Activated CD8-positive, alpha-beta memory T cell treated with anti-CD3 and anti-CD28 coated beads for 4 hours (primary cell): ENCODE measurements at places on chromosomes 6 and 20.

DNA sequence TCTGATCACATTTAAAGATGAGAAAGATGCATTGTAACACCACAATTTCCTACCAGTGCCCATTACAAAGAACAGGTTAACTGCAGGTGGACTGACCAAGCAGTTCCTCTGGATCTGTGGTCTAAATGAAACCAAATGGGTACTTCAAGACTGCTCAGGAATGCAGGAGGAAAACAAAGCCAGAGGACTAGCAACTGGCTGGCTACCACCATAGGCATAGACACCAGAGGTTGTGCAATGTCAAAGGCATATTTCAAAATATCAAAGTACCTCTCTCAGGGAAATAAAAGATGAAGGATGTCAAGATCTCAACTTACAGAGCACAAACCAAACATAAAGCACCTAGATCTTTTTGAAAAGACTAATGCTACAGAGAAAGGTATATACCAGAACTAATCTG, 65.5 kb downstream of the GMDS start:
- DNase-seq: no peak

DNA sequence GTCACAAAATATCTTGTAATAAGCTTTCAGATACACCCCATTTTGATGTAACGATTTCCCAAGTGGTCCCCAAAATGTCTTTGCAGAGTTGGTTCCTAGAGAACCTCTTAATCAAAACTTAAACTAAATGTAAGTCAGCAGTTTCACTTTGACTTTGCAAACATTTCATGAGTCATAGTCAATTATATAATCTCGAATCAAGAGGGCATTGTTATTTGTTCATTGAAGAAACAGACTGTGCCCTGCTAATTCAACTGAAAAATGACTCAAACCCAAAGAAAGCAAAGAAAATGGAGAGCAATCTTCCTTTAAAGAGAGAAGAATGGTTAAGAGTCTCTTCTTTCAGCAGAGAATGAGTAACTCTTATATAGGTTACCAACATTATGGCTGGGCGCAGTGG, 58.3 kb downstream of the IPCEF1 start:
- DNase-seq: no peak

GRCh38 chr6:157432231-157432891, 51.4 kb downstream of the ZDHHC14 start:
- no peak for DNase-seq

DNA sequence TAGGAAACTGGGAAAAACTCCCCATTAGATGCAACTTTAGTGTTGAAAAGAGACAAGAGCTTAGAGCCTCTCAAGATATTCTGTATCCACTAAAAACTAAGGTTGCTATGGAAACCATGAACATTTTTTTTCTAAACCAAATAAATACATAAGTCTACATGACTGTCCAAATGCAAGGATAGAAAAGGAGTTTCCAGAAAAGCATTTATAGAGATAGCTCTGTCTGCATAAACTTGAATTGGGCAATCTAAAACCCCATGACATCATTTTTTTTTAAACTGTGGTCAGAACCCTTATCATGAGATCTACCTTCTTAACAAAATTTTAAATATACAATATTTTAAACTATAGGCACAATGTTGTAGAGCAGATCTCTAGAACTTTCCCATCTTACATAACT, 36.4 kb upstream of the FAM83B start:
- no peak for DNase-seq

DNA sequence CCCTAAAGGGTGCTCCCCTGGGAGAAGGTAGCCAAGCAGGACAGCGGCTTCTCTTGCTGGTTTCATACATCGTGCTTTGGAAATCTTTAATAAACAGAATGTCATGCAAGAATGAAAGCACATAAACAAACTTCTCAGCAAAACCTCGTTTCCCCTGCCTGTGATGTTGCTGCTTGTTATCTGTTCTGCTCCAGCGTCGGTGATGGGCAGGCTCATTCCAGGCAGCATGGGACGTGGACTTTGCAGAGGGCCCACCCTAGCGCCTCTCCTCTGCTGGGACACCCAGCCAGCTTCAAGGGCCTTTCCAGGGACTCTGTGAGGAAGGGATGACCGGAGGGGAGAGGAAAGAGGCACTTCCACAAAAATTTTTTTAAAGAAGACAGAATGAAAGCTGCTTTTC, 197.7 kb downstream of the QKI start:
- no peak for DNase-seq

GRCh38 chr6:108778421-108779186, 69.6 kb upstream of the ARMC2 start:
- no peak for DNase-seq

DNA sequence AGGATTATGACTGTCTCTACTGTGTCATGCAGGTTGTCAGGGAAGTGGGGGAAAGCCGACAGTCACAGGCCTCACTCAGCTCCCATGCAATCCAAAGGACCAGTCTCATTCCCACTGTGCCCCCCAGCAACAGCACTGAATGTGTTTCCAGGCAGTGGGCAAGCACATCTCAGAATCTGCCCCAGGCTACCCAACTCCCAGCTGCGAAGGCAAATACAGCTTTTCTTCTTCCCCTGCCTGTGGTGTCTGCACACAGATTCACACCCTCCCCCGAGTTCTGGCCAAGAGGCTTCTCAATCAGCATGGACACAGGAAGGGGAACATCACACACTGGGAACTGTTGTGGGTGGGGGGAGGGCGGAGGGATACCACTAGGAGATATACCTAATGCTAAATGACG, 75.3 kb downstream of the SNAP91 start:
- DNase-seq: no peak

DNA sequence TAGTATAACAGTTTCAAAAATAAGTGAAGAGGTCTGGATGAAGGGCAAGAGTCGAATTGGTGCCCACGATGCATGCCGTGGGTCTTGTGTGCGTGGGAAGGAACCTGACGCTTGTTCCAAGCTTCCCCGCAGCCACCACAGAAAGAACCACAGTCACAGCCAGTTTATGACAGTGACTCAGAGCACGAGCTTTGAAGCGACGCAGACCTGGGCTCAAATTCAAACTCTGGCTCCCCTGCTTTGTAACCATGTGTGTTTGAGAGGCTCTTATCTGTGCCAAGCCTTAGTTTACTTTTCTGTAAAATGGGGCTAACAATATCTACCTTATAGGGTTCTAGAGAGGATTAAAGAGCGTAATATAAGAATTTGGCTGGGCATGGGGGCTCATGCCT, 65.5 kb downstream of the SYNJ2 start:
- peak; percentile 38 for DNase-seq

DNA sequence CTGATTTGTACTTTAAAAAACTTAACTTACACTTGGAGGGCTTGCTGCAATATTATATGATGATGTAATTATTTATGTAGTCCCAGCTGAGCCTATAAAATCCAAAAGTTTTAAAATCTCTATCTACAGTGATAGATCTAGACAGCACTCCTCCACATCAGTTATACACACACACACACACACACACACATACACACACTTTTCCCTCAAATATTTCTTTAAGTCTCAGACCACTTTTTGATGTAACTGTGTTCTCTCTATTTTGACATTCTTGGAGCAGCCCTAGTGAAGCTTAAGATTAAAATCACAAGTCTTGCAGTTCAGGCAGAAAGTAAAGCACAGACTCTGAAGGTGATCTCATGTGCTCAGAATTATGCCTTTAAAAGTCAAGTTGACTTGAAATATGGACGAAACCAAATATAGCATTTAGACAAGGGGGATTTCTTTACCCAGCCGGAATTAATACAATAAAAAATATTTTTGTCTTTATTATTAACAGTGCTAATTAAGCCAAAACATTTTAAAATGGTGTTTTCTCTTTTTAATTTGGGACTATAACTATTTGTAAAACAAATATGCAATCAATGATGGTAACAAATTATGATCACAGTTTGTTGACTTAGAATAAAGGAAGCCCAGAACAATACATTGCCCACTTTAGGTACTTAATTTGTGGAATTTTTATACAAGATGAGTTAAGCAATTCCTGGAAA, 63.5 kb upstream of the TMEM30A start:
- DNase-seq: no peak

GRCh38 chr6:105791179-105791578, 295.0 kb upstream of the PRDM1 start:
- DNase-seq: no peak

- DNase-seq: no peak
Observed at GRCh38 chr20:14498772-14499171, 161.4 kb upstream of the FLRT3 start.

GRCh38 chr20:19492687-19493336, 265.2 kb upstream of the RIN2 start:
- DNase-seq: no peak

DNA sequence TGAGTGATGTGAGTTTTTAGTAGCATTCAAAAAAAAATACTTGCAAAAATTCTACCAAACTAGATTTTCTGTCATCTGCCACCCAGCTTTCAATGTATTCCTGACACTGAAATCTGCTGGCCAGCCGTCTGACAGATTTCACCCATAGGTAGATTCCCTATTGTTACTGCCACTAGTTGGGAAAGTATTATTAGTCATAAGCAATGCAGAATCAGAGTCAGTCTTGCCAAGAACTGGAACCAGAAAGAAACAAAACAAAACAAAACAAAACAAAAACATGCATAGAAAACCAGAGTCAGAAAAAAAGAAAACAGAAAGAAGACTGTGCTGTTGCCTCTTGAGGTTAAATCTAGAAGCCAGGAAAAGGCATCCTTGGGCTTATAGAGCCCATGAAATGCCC, 293.1 kb upstream of the KCNQ5 start:
- no peak for DNase-seq

GRCh38 chr6:148700047-148700715, 46.6 kb upstream of the UST start:
- no peak for DNase-seq

GRCh38 chr6:35668744-35669450, 19.8 kb downstream of the FKBP5 start:
- no peak for DNase-seq

GRCh38 chr6:114008331-114008730, 37.4 kb upstream of the HDAC2 start:
- DNase-seq: no peak

GRCh38 chr6:15588971-15589634, 73.7 kb downstream of the DTNBP1 start:
- no peak for DNase-seq

DNA sequence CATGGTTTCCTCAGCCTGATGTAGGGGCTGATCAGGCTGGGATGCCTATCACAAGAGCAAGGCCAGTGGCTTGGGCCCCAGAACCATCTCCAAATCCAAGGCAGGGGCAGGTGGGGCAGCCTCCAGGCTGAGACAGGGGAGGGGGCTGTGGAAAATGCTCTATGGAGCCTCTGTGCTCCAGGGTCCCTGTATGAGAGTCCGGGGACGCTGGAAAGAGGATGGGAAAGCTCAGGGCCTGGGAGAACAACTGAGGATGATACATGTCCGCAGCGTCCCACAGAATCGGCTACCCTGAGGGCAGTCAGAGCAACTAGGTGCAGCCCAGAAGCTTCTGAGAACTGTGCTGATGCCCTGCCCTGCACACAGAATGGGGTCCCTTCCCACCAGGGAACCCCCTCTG, 43.4 kb downstream of the CPXM1 start:
- no peak for DNase-seq

GRCh38 chr6:17047889-17048288, 54.0 kb upstream of the STMND1 start:
- DNase-seq: no peak

DNA sequence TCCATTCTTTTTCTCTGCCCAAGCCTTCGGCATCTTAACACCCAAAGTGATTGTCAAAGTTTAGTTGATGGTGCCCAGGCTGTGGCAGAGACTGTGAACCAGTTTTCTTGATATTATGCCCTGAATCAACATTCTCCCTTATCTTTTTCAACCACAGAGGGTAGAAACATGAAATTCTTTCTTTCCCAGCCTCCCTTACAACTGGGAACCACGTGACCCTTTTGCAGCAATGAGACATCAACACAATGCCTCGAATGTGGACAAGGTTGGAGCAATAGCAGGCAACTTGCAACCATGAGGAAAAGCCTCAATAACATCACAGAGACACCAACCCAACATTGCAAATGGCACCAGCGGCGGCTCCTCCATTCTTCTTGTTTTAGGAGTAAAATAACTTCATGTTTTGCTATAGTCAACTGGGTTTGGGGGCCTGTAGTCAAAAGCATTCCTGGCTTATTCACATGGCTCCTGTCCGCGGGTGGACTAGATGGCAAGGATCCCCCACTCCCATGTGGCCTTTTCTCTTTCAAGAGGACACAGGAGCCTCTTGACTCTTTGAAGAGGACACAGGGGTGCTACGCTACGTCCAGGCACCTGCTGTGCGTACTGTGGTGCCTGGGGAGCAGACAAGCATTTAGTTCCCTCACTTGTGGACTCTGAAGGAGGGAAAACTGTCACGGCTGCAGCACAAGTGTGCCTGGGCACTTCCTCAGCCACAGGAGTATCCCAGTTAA, 90.5 kb downstream of the NOL4L start:
- DNase-seq: no peak

- no peak for DNase-seq
Observed at GRCh38 chr20:61659994-61660346, 405.7 kb downstream of the TAF4 start.

DNA sequence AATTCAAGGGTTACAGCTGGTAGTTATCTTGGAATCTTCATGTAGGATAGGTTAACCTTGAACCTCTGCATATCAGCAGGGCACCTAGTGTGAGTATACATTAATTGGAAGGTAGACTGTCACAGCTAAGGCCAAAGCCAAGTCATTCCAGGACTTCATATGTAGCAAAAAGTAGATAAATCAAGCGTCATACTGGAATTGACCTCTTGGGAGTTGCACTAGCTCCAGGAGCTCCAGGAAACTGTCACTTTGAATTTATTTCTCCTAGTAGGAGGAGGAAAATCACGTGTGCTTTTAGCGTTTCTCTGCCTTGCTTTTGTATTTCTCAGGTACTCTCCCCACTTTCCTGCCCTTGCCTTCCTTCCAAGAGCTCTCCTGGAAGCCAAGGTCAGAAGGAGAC, 30.3 kb downstream of the RIPOR2 start:
- DNase-seq: no peak

DNA sequence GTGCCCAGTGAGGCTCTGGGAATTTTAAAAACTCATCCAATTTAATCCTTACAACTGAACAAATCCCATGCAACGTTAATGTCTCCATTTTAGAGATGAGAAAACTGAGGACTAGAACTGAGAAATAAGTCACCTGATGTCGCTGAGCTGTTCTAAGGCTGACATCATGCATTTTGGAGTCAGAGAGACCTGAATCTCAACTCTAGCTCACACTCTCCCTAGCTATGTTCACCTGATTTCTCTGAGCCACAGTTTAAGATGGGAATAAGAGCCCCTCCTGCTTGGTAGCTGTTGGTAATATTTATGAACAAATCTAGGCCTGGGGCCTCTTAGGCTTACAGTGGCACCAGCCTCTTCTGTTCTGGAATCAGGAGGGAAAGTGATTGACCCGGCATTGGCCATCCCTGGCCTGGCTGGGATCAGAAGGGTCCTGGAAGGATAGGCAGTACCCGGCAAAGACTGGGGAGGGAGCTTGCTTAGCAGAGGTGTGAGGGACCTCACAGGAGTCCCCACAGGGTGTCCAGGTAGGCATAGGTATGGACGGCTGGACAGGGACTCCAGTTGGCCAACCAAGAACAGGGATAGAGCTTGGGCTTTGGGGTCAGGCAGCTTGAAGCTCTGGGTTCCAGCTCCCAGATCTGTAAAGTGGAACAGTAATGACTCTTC, 18.8 kb upstream of the CSNK2A1 start:
- DNase-seq: no peak
